NCI-H1048 (cell line): ENCODE measurements at places on chromosomes 16 and 17.

DNA sequence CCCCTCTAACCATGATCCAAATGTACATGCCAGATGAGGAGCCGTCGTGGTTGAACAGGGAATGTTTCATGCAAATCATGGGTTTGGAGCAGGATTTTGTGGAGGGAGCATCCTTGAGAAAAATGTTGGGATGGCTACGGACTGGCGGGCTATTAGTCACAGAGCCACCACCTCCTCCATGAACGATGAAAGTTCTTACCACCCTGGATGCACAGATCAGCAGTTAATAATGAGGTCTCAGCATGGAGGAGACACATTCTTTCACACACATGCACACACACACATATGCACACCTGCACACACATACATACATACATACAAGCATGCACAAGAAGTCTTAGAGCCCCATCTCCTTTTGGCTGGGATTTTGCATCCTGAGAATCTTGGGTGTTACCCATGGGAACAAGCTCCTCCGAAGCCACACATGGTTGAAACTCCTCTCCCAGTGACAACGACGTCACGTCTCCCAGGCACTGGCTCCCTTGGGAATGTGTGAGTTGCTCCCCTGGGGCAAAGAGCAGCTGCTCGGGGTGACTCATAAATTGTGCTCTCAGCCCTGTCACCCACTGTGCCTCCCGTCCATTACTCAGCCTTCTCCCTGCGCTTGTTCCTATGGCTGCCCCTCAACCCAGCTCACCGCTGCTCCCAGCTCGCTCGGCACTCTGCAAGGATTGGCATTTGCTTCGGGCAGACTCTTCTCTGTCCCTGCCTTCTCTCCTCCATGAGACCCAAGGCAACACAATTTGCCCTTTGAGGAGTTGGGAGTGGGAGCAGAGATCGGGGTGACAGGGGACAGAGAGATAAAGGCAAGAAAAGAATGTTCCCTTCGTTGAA, 344.6 kb downstream of the SOX9 start:
- DNase-seq, result no peak

- no peak for DNase-seq
Observed at GRCh38 chr17:35684055-35684802, 47.2 kb upstream of the RASL10B start.

GRCh38 chr16:50718061-50718760, 23.7 kb upstream of the CYLD start:
- no peak for DNase-seq

DNA sequence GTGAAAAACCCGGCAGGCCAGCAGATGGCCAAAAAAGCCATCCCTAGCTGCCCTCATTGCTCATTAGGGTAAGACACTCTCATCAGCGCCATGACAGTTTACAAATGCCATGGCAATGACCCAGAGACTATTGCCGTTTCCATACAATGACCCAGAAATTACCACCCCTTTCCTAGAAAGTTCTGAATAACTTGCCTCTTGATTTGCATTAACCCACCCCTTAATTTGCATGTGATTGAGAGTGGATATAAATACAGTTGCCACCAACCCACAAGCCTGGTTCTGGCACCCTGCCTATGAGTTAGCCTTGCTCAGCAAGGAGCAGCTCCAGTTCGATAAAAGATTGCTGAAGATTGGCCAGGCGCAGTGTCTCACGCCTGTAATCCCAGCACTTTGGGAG, 16.1 kb upstream of the C16orf54 start:
- DNase-seq, result peak; percentile 54

GRCh38 chr17:40517981-40518380, 16.6 kb upstream of the TNS4 start:
- DNase-seq, result no peak

GRCh38 chr17:76153640-76154039, 12.6 kb upstream of the FOXJ1 start:
- no peak for DNase-seq

- DNase-seq, result no peak
Observed at GRCh38 chr16:55832773-55833691, at the start of gene CES1. CES1 (minus strand) TSS chr16:55833096; CDS start chr16:55833055, 41 bp downstream.

DNA sequence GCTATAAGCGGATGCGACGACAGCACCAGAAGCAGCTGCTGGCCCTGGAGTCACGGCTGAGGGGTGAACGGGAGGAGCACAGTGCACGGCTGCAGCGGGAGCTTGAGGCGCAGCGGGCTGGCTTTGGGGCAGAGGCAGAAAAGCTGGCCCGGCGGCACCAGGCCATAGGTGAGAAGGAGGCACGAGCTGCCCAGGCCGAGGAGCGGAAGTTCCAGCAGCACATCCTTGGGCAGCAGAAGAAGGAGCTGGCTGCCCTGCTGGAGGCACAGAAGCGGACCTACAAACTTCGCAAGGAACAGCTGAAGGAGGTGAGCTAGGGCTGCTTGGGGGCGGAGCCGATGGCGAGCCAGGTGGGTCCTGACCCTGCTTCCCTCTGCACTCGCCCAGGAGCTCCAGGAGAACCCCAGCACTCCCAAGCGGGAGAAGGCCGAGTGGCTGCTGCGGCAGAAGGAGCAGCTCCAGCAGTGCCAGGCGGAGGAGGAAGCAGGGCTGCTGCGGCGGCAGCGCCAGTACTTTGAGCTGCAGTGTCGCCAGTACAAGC, 10.1 kb downstream of the HIRIP3 start:
- DNase-seq, result no peak
